ENCODE measurements at places on chromosomes 6 and 20.

GRCh38 chr6:11494786-11495564, 42.6 kb upstream of the TMEM170B start:
- no peak for DNase-seq

DNA sequence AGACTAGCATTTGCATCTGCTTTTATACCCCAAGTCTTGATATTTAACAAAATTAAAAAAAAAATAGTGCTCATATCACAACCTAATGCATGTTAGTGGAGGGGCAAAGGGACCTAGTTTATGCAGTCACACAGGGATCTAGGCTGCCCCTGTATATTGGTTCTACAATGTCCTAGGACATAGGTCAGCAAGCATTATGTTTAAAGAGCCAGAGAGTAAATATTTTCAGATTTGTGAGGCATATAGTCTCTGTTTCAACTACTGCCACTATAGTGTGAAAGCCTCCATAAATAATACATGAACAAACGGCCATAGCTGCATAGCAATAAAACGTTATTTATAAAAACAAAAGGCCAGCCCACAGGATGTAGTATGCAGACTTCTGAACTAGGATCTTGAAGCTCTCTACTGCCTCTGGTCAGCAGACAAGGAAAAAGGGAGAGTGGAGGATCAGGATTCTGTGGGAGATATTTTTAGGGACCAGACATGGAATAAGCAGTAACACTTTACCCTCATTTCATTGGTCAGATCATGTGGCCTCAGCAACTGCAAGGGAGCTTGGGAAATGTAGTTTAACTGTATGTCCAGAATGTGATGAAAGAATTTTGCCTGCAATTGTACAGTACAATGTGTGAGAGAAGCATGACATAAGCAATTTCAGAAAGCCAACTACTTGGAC, 414.2 kb upstream of the SPTLC3 start:
- DNase-seq = no peak

DNA sequence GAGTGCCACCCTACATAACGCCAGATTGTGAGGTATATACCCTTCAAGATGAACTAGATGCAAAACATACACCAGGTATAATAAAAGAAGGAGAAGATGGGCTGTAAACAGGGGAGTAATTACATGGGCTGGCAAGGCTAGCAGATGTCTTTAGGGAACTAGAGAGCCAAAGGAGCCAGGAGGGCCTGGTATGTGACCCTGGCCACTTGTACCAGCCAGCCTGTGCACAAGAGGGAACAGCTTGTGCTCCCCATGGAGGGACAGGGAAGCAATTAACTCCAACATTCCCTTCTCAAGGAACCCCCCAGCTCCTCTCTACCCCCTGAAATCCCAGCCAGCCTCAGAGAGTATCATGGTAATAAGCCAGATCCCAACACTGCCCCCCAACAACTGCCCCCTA, 139.9 kb downstream of the HIVEP2 start:
- no peak for DNase-seq

DNA sequence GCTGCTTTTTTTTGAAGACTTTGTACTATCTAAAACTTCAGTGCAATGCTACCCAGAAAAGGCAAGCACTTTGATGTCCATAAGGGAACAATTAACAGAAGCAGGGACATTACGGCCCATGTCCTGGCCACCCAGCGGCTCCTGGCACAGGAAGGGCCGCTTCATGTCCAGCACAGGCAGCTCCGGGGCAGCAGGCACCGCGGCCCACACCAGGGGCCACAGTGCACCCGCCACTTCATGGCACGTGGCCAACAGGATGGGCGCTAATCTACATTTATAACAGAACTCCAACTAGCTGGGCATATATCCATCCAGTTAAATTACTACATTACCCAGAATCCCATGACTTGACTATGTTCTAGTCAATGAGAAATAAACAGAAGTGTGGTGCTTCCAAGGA, 198.2 kb upstream of the ID4 start:
- no peak for DNase-seq

DNA sequence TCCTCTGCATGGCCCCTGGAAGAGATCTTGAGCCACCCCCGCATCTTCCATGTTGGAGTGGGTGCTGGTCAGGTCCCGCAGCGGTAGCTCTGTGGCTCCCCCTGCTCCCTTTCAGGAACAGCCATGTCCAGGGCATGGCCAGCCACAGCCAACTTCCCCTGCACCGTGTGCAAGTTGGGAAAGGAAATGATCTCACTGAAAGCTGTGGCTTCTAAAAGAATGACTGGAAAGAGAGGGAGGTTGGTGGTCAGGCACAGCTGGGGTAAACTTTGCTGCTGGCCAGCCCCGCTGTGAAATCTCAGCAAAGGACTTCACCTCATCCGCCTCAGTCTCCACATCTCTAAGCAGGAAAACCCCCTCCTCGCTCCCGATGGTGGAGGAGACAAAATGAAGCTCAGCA, 153.6 kb upstream of the CST7 start:
- DNase-seq = no peak

- no peak for DNase-seq
Observed at GRCh38 chr6:163427498-163428254, 13.2 kb downstream of the QKI start.

DNA sequence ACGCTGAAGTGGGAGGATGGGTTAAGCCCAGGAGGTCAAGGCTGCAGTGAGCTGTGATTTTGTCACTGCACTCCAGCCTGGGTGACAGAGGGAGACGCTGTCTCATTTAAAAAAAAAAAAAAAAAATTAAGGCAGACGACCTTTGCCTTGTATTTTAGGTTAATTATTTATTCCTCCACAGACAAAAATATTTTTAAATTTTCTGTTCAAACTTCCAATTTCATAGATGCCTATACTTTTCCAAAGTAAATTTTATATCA, 6.3 kb upstream of the SMIM28 start:
- DNase-seq = no peak

DNA sequence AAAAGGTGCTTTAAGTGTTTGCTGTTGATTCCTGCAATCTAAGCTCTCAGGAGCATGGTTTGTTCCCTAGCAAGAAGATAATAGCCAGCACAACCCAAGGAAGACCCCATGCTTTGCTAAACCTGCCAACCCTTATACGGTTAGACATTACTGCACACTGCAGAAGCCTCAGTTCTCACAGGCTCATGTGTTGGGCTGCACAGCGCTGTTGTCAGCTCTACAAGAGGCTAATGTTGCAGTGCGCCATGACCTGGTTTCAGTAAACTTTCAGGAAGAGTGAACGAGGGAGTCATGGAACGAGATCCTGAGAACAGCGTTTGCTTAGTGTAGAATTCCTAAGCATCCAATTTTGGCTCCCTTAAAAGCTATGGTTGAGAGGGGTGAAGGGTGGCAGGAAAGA, 218.5 kb downstream of the ARHGAP18 start:
- no peak for DNase-seq

DNA sequence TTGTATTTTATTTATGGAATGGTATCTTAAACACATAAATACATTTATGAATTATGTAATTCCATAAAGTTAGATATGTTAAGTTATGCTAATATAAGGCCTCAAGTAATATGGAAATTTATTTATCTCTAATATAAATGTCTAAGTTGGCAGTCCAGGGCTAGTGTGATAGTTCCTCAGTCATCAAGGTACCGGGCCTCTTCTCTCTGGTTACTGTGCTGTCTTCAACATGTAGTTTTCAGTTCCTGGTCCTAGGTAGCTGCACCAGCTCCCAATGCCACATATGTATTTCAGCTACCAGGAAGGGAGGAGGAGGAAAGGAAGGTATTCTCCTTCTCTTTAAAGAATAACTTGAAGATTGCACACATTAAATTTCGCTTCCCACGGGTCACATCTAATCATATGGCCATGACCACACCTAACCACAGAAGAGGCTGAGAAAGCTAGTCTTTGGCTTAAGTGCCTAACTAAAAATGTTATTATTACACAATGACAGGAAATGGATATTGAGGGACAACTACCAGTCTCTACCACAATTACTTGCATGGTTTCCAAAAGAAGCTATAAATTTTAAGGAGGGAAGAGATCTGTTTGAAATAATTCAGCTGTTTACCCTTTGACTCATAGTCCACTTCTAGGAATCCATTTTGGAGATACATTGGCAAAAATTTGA, 68.6 kb downstream of the BCKDHB start:
- DNase-seq = no peak

GRCh38 chr20:595330-596308, 14.5 kb downstream of the TCF15 start:
- DNase-seq = no peak

DNA sequence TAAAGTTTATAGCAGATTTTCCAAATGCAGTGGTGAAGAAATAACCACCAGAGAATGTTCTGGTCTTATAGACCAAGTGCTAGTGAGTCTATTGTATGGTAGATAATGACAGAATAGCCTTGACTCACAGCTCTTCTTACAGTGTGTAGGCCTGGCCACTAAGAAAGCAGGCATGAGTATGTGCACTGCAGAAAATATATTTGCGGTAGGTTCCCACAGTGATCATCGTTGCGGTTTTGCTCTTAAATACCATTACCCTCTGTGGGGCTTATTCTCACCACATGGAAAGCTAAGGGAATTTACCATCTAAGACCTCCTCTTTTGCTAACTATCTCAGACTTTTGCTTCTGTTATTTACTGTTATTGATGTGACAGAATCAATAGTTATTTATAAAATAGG, 212.3 kb upstream of the SYNDIG1 start:
- no peak for DNase-seq

DNA sequence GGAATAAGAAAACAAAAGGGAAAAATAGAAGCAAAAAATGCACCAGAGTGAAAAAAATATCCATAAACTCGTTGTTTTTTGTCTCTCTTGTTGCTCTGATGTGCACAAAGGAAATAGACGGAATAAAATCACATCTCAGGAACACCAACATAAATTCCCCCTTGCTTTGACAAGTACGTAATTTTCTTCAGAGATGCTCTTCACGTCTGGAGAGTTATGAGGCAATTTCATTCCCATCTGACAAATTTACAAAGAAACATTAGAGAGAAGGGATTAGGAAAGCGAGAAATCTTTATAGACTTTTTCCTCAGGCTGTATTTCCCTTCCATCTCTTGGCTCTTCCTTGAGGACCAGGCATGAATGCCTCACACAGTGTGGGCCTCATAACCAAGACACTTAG, 250.1 kb upstream of the ZFP64 start:
- no peak for DNase-seq

DNA sequence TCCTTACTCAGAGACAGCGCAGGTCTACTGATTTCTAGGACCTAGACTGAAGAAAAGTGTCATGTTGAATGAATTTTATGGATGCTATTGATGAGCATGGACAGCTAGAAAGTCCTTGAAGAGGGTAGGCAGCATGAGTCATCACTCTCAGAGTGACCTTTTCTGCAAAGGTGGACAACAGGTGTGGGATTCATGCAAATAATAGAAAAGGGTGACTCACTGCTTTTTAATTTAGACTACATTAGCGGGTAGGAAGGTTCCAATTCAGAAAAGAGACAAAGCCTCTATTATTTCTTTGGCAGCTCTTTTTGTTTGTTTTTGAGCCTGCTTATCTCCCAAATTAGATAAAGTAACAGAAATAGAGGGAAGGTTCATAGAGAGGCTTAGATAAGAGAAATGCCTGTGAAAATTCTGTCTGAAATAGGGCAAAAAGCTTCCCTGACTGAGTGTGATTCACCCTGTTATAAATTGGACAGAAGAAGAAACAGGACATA, 191.4 kb downstream of the TENT5A start:
- no peak for DNase-seq

GRCh38 chr6:82691997-82692396, 328.4 kb downstream of the TPBG start:
- no peak for DNase-seq

- DNase-seq = no peak
Observed at GRCh38 chr20:44151621-44152416, 35.2 kb downstream of the JPH2 start.

- DNase-seq = no peak
Observed at GRCh38 chr6:1247894-1248293, 64.0 kb upstream of the FOXQ1 start.
